NCI-H510A (cell line): ENCODE measurements at places on chromosomes 13 and 19.

DNA sequence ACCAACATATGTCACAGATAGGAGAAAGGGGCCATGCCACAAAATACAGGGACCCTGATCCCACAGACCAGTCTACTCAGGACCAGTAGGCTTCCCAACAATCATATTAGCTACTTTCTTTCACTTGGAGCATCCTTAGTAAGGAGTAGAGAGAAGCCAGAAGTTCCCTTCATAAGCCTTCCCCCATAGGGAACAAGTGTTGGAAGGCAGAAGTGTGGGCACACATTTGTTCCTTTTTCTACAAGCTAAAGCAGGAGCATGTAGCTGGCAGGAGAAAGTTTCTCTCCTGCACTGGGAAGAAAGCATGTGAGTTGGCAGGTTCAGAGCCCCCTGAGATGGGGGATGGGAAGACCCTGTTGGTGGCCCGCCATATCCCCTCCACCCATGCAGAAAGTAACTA, 165.4 kb downstream of the KCTD12 start:
- DNase-seq, result no peak

DNA sequence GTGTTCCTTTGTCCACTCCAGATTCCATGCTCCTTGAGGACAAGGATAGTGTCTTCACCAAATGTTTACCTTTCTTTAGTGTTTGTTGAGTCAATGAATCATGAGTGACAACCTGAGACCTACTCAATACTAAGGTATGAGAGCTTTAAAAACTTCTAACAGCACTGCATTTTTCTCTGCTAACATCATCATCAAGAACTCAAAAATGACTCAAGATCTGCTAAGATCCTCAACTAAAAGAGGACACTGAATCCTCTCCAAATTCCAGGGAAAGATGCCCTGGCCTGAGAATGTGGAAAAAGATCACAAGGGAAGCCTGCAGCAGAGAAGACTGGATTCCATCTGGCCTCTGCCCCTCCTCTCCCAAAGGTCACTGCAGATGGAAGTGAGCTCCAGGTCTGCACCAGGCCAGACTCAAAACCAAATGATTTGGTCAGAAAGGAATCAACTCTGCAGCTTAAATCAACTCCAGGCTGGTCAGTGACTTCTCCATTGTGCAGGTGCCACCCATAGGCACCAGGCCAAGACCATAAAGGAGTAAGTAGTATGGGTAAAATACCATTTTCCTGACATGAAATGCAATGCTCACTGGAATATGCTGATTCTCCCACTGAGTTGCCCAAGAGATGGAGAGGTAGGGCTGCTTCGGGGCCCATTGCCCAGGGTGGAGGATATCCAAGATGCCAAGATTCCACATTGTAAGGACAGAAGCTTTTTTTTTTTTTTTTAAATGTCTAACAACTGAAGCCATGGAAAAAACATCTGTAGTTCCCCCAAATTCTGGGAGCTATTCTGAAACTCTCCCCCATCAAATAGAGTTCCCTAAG, 89.5 kb upstream of the DOCK9 start:
- DNase-seq, result no peak

GRCh38 chr19:16327911-16328823, 3.5 kb downstream of the KLF2 start:
- no peak for DNase-seq

GRCh38 chr13:30870916-30871587, 35.0 kb upstream of the MEDAG start:
- DNase-seq, result no peak

GRCh38 chr13:37179645-37180044, 74.2 kb upstream of the CSNK1A1L start:
- no peak for DNase-seq

- DNase-seq, result no peak
Measured at GRCh38 chr13:73803997-73804396, 330.2 kb downstream of the KLF12 start.

DNA sequence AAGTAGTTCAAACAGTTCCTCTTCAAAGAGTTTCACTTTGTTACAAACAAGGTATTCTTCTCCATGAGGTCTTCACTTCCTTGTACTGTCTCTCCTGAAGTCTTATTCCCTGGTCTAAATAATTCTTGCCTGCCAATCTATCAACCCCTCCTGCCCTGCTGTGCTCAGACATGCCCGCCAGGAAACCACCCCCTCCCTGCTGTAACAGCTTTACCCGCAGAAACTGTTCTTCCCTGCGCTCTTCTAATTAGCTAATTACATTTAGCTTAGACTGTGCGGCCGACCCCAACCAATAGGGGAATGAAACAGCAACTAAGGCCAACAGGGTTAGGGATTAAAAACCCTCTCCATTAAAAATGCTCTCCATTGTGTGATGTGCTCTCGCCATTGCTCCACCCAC, 46.7 kb downstream of the ZNF846 start:
- no peak for DNase-seq
